ENCODE measurements at places on chromosomes 2 and 18.

DNA sequence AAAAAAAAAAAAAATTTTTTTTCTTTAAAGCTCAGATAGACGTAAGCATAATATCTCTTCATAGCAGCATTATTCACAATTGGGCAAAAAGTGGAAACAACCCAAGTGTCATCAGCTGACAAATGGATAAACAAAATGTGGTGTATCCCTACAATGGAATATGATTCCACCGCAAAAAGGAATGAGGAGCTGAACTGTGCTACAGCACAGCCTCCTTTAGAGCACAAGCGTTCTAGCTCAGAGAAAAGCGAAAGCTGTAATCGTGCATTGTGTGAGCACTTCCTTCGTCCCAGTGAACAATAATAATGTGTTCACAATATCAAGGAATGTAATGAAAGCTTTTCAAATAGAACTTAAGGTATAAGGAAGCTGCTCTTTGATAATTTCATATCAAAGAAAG, 11.7 kb upstream of the CHMP1B start:
- no peak for DNase-seq

DNA sequence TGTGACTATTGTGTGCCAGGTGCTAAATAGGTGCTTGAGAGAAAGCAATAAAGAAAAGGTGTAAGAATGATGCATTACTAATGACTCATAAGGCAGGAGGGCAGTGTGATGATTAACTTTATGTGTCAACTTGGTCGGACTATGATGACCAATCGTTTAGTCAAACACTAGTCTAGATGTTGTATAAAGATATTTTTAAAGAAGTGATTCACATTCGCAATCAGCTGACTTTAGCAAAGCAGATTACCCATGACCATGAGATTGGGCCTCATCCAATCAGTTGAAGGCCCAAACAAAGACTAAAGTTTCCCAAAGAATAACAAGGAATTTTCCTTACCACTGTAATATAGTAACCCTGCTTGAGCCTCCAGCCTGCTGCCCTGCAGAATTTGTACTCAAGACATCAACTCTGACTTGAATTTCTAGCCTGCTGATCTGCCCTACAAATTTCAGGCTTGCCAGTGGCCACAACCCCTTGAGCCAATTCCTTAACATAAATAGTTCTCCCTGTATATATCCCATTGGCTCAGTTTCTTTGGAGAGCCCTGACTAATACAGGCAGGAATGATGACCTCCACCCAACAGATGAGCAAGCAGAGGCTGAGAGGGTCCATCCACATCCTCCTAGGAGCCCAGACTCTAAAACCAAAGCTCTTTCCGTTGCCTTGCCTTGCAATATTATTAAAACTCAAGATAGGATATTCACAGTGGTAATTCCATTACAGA, 132.6 kb downstream of the ACTR3 start:
- no peak for DNase-seq

GRCh38 chr18:56112013-56112749, 524.2 kb upstream of the TCF4 start:
- DNase-seq: no peak

DNA sequence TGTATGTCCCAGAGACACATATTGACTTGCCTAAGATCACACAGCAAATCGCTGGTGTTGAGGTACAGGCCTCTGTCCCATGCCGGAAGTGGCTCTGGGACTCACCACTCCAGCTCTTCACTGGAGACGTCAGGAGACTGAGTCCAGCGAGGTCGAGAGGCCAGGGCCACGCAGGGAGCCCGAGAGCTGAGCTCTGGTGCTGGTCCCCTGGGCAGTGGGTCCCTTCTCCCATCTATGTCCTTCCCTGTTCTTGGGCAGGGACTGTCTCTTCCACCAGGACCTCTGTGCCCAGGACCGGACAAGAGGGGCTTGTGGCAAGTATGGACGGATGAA, 62.4 kb upstream of the TWIST2 start:
- DNase-seq: no peak

GRCh38 chr2:237858294-237859081, 935 bp upstream of the RAMP1 start:
- no peak for DNase-seq

DNA sequence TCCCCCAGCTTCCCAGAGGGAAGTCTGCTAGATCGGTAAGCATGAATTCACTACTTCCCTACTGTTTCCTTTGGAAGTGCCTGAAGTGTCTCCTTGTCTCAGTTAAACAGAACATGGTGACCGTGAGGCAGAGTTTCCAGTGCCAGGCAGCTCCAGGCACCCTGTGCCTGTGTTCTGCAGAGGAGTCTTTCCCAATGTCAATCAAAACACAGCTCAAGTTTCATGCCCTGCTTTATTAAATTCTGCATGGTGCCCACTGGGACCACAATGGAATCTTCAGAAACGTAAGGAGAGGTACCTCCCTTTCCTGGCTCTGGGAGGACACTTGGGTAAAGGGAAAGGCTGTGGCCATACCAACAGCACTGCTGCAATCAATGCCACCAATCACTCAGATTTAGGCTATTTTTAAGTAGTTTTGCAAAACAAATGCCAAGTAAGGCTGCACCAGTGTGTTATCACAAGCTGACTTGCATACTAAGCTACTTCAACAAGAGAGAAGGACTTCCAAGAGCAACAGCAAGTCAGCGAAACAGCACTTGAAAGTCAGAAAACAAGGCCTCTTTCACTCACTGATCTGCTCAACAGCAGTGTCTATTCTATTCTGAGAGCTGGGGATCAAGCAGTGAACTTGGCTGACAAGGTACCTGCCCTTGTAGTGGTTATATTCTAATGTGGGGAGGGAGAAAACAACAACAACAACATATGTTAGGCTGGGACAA, 14.9 kb downstream of the LPIN2 start:
- no peak for DNase-seq

GRCh38 chr2:63023444-63023843, 27.2 kb upstream of the OTX1 start:
- no peak for DNase-seq

GRCh38 chr2:166181813-166182154, 54.0 kb upstream of the SCN1A start:
- no peak for DNase-seq

Data from activated T-helper 1 cell treated with anti-CD3 and anti-CD28 coated beads, Interleukin-2, amount 50 U/mL, for 16 hours (primary cell).